ENCODE measurements at places on chromosomes 6 and 20.

DNA sequence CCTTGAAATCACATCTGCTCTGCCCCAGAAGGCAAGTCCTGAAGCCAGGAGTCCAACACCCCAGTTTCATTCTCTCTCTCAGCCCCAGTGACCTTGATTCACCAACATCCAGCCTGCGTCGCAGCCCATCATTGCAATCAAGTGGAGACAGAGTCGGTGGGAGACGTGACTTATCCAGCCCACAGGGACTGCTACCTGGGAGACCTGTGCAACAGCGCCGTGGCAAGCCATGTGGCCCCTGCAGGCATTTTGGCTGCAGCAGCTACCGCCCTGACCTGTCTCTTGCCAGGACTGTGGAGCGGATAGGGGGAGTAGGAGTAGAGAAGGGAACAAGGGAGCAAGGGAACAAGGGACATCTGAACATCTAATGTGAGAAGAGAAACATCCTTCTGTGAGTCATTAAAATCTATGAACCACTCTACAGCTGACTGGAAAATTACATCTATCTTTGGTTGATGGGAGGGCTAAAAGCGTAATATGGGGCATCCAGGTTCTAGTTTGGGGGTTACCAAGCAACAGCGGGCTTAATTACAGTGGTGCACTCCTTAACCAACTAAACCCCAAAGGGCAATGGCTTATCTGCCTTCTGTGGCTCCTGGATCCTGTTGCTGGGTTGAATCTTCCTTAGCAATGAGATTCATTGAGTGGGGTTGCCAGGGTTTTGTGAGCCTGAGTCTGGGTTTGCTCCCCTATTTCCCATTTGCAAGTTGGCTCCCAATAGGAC lies 2.5 kb downstream of the LY6G6D start:
- no peak for DNase-seq

DNA sequence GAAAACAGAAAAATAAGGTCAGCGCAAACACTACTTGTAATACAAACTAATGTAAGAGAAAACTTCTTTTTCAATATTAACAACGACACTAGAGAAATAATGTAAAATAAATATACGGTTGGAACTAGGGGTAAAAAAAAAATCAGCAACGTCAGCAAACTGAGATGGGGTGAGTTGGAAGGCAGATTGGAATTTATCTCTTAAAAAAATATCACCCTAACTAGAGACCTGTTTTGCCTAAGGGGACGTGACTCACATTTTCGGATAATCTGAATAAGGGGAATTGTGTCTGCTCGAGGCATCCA lies 705 bp upstream of the UTRN start:
- DNase-seq = no peak

DNA sequence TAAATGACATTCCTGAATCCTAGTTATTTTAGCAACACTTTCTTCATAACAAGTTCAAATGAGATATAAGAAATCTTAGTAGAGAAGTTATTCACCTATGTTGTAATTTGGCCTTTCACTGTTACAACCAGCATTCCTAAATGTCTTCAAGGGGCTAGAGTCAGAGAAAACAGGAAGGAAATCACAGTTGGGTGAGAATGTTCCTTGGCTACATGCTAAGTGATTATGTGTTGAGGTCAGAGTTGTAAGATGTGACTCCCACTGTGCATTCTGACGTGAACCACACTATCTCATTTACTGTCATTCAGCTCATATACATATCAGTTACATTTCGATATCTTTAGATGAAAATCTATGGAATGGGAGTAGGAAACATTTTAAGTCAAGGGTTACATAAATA lies 51.0 kb upstream of the MLIP start:
- DNase-seq = no peak

- no peak for DNase-seq
These were observed 72.1 kb downstream of the GFRAL start for GRCh38 chr6:55399351-55399750.

GRCh38 chr6:43173591-43174262 lies 2.7 kb downstream of the SRF start:
- DNase-seq = no peak

DNA sequence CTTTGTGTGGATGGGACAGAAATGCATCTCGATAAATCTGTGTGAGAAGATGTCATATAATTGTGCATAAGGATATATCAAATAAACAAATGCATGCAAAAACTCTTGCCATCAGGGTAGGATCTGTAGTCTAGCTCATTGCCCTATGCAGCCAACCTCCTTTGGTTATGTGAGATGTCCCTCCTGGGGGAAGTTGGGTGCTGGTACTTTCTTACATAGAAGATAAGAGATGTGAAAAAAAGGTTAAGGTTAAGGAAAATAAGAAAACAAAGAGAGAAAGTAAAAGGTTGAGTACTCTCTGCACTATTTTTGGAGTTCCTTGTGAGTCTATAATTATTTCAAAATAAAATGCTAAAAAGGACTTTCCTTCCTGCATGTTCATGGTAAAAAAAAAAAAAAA lies 30.4 kb downstream of the ZDHHC14 start:
- DNase-seq = no peak

GRCh38 chr6:122012578-122012977 lies 386.9 kb upstream of the HSF2 start:
- DNase-seq = no peak

GRCh38 chr20:20593447-20594170 lies 118.8 kb downstream of the RALGAPA2 start:
- peak; percentile 15 for DNase-seq

DNA sequence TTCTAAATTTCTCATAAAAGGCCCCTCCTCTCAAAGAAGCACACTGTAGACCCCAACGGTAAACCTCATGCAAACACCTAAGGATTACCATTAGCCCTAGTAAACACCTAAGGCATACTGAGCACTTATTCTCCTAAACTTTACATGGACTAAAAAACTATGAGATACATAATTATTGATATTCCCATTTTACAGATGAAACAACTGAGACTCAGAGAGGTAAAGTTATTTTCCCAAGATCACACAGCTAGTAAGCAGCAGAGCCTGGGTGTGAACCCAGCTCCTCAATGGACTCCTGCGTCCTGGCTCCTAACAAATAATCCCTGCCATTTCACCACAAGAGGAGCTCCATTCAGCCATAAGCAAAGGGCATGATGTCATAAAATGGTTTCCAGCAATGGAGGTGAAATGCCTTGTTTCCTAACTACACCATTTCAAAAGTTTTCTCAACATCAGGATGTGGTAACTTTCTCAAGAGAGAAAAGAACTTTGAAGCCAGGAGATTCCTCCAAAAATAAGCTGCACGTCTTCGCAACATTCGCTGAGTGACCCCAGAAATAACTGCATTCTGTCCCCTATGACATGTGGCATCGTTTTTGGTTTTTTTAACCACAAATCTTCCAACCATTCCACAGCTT lies 4.1 kb downstream of the ATP9A start:
- no peak for DNase-seq

DNA sequence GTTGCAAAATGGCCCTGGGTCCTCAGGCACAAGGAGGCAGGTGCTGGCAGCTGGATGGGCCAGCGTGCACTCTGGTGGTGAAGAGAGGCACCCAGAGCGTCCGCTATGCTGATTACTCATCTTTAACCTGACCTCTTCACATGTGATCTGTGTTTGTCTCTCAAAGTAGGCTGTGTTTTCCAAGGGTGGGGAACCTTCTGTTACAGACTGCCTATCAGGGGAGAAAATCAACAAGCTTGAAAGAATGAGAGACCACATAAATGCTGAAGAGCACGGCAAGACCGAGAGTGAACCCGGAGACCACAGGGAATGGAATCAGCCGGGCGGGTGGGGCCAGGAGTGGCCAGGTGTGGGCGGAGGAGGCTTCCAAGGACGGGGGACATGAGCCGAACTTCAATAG lies 16.2 kb downstream of the BNIP5 start:
- no peak for DNase-seq

GRCh38 chr20:51326201-51326819 lies 216.2 kb downstream of the NFATC2 start:
- DNase-seq = peak; percentile 49

GRCh38 chr6:38057994-38058393 lies 238.5 kb downstream of the ZFAND3 start:
- DNase-seq = peak; percentile 41

DNA sequence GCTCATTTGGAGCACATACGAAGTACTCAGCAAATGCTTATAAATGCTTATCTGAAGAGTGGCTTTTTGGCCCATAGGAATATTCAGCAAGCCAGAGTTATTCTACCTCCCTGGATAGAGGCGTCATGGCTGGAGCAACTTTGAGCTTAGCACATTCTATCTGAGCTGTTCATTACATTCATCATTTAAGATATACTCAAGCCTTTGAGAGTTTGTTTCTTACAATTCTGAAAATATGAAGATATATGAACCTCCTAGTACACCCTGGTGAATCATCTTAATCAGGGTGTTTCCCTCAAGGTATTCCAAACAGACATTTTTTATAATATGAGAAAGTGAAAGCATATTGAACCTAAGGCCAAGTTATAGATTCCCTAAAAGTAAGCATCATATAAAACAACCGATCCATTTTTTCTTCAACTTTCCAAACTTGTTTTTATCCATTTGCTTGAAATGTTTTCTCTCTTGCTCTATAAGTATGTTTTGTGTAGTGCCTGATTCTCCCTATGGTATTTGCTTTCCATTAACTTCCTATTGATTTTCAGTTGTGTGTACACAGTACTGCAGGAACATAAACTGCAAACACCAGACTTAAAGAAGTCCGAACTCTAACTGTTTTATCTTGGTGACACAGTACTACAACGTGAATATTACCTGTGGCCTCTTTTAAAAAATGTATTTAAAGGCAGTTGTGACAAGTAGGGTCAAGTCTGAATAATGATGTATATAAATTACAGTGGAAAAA lies 139.7 kb upstream of the PTPRK start:
- DNase-seq = no peak

- DNase-seq = no peak
These were observed 10.5 kb downstream of the EYA4 start for GRCh38 chr6:133251688-133252087.

- no peak for DNase-seq
These were observed 177.9 kb downstream of the RNGTT start for GRCh38 chr6:88785478-88785877.

DNA sequence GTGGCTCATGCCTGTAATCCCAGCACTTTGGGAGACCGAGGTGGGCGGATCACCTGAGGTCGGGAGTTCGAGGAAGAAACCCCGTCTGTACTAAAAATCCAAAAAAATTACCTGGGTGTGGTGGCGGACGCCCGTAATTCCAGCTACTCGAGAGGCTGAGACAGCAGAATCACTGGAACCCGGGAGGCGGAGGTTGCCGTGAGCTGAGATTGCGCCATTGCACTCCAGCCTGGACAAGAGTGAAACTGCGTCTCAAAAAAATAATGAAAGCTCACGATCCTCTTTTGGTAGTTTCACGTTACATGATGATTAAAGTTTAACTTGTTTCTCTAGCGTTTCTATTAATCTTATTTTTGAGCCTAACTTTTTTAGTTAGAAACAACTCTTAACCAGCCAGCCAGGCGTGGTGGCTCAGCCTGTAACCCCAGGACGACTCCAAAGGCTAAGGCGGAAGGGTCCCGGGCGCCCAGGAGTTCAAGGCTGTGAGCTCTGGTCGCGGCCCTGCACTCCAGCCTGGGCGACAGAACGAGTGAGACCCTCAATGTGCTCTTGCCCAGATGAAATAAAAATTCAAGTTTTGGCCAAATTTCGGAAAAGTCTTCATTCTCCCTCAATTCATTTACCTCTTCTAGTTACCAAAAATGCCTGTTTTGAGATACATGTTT lies 1.2 kb upstream of the WRNIP1 start:
- DNase-seq = no peak

DNA sequence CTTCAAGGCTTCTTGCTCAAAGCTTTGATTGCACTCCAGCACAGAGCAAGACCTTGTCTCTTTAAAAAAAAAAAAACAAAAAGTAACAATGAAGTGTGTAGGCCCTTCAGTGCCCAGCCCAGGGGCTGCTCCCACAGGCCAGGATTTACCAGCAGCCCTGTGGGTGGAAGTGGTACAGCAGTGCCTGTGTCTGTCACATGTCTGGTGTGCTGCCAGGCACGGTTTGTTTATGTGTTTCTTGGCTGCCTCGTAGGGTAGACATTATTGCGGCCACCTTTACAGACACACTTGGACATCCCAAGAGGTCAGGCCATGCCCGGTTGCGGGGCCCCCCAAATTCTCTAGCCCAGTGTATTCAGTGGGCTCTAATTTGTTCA lies 12.7 kb downstream of the DYNLRB1 start:
- DNase-seq = no peak

DNA sequence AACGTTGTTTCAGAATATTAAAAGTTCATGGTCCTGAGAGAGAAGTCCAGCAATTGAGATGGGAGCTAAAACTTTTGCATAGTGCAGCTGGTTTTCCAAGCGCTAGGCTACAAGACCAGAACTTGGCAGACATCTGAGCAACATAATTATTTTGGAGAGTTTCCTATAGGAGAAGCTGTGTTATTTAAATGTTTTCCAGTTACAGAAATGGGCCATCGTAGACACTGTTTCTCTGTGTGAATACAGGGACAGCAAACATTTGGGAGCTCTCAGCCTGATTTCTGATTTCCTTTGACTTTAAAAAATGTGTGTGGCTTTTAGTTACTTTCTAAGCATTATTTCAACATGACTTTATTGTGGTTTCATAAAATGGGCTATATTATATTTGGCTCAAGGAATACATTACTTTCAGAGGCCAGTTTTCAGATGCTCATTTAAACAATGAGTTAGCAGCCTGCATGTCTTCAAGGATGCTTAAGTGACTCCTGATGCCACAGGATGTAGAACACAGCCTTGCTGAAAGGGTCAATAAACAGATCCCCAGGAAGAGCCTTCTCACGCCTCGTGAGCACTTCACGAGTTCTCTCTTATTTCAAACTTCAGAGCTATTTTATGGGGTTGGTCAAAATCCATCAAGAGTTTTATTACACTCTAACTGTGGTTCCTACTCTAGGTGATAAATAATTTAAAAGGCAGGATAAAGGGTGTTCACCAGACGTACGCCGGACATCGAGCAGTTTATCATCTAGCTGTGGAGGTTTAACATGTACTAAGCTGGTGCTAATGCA lies 193.8 kb downstream of the SMOC2 start:
- no peak for DNase-seq

DNA sequence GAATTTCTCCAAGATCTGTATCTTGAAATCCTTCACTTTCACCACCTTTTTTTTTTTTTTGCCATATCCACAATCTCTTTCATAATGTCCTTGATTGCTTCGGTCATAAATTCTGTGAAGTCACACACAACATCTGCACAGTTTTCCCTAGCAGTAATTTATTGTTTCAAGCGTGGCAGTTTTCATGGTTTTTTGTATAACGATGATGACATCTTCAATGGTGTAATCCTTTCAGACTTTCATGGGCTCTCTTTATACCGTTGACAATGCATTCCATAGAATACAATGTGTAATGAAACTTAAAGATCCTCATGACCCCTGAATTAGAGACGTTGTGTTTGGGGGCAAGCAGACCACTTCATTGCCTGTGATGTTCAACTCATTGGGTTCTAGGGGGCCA lies 693.1 kb downstream of the PTPRT start:
- DNase-seq = no peak

- no peak for DNase-seq
These were observed 240.5 kb downstream of the NRN1 start for GRCh38 chr6:5766260-5766659.

- DNase-seq = no peak
These were observed 113.0 kb upstream of the CEP162 start for GRCh38 chr6:84340422-84340821.

All from stimulated activated CD4-positive, alpha-beta T cell treated with anti-CD3 and anti-CD28 coated beads, Interleukin-2, amount 100 ng/mL, for 48 hours (primary cell).